ENCODE measurements at places on chromosomes 2 and 18. TPM values are rescaled to one million over a fixed set of nuclear protein-coding genes. Genes with fewer than 3 reads are reported as not detected.

DNA sequence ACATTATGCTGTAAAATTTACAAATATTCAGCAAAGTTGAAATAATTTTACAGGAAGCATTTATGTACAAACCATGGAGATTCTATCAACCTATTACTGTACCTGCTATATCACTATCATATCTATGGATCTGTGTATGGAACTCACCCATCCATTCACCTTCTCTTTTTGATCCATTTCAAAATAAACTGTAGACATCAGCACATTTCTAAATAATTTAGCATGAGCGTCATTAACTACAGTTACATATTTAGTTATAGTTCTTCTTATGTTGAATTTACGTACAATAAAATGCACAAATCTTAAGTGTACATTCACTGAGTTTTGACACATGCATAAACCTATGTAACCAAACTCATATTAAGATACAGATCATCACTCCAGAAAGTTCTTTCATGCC, 127.8 kb upstream of the BCL2L11 start:
- DNase-seq = no peak

DNA sequence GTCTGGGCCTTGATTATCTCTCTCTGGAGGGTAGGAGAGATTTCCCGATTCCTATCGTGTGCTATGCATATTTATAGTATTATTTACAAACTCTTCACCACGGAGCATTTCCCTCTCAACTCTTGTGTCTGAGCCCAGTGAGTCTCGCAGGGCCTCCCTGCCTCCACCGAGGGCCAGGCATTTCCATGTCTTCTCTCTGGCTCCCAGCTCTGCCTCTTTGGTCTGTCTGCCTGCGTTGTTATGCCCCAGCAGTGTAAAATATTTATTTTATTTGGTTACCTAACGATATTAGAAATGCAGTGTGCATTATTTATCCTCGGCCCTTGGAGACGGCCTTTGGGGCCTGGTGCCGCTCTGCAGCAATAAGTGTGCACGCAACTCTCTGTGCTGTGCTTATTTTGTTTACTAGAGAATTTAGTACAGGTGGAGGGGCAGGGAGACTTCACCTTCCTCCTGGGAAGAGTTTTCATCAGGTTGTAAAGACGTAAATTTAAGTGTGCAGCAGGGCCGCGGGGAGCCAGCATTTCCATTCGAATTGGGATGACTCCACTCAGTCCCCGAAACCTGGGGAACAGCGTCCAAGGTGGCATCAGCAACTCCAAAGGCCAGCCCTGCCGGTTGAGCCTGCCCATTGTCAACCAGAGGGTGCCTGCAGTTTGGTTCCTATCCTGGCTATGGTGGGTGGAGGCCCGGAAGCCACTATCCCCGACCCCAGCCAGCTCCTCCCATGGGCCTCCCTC, 100.2 kb downstream of the PTGR3 start:
- DNase-seq = no peak

The NT5DC4 gene
- not detected for total RNA-seq

DNA sequence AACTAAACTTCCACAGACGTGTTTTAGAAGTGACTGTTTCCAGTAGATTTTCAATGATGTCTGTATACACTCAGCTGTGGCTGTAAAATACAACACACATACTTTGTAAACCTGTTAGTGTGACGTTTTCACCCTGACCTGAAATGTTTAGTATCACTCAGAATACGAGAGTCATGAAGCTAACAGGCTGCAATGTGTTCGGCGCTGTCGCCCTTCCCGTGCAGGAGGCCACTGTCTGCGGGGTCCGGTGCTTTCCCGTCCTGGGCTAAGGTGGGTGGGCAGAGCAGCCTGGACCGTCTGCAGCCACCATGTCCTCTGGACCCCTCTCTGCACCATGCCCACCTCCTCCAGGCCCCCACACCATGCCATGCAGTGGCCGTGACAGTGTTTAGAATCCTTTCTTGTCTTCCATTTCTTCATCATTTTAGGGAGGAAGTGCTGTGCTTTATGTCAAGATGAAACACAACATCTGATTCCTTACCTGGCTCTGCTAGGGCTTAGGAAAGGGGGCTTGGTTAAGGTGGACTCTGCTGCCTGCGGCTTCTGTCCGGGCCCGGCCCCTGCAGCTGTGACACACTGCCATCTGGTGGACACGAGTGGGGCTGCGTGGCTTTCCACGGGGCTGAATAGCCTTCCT, 53.8 kb upstream of the RBM44 start:
- peak; percentile 59 for DNase-seq

DNA sequence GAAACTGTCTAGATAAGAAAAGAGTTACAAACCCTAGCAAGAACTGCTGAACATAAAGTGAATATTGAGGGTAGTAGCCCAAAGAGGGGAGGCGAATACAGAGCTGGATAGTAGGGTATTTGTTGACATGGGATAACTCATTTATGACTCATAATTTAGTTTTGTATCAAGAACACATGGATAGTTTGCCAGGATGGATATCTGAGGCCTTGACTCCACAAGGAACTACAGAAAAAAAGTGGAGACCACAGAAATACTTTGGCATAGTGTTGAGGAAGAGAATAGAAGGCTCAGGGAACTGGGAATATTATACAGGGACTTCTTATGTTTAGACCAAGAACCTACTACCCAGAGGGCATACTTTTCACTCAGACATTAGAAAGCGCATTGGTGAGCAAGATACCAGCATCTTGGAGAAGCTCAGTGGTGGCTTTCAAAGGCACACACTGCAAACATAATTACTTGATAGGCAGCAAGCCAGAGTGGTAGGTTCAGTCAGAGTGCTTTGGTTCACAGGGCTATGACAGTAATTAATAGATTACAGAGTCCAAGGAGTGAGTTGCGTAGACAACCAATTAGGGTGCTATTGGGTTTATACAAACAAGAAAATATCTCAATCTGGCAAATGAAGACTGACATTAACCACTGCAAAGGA, 51.9 kb upstream of the ZBTB7C start:
- no peak for DNase-seq

GRCh38 chr18:35512761-35513160, 15.0 kb upstream of the INO80C start:
- no peak for DNase-seq

GRCh38 chr18:31774477-31774785, 13.8 kb upstream of the SLC25A52 start:
- no peak for DNase-seq

DNA sequence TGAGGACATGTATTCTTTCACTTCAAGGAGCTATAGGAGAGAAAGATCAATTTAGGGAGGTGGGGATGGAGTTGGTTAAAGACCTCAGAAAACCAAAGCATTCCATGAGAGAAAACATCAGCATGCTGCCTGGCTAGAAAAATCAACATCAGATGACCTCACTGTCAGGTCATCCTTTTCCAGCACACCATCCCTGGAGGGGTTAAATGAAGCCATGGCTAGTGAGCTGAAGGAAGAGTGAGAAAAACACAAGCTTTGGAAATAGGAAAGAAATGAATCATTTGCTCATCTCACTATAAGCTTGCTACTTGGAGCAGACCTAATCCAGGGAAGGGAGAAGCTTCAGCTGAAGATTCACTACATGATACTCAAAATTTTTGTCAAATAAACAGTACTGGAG, 109.5 kb upstream of the ITGB6 start:
- DNase-seq = no peak

DNA sequence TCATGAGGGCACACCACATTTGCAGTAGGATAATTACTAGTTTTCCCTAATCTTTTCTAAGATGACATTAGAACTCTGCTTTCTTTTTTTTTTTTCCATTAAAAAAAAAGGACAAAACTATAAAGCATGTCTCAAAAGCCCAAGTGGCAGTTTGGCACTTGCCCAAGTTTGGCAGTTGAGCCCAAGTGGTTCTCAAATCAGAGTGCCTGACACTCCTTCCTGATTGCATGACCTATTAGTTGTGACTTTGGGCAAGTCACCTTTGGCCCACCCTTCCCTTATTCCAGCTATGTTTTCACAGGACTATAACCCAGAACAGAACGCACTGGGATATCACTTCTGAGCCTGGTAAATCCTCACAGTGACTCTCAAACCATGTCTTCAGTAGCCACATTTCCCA, 273.0 kb downstream of the CCDC85A start:
- no peak for DNase-seq

DNA sequence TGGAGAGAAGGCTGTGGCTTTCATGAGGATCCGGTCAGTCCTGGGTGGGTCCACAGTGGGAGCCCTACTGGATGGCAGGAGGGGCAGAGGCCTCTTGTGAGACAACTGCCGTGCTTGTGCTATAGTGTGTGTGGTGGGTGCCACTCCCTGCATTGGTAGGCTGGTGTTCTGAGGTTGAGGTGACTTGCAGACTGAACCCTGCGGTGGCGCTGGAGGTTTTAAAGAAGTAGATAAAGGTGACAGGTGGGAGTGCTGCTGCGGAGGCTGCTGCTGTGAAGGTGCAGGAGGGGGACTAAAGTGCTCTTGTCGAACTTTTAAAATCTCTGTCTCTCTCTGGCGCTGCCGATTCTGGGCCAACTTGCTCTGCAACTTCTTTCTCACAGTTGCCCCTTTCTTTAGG, 29.7 kb downstream of the INO80D start:
- no peak for DNase-seq

GRCh38 chr18:74430231-74430630, 26.9 kb downstream of the DIPK1C start:
- no peak for DNase-seq

DNA sequence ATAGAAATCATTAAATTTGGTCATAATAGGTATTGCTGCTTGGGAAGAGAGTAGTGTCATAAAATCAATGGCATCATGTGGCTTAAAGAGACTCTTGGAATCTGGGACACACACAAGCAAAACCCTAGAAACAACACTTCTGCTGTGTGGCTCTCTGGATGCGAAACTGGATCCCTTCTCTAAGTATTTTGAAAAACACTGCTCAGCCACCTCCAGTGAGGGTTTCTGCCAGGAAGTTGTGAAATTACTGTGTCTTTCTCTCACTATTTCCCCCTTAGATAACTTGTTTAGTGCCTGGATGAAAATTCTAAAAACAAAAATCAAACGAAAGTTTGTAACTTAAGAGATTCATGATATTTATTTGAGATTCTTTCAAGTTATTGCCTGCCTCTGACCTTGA, 163.8 kb downstream of the RHBDD1 start:
- no peak for DNase-seq

DNA sequence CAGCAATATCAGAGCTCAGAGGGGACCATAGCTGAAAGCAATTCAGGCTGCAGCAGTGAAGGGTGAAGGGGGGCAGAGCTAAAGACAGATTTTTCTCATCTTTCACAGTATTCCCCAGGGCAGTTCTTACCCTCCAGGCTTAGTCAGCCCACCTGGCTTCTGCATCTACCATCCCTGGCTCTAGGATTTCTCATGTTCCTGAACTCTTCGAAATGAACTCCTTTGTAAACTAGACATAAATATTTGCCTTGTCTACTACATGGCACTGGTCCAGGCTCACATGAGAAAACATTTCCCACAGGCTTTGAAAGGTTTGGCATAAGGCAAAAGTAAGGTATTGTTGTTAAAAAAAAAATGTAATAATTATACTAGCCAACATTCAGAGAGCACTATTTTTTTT, 23.6 kb upstream of the NEB start:
- DNase-seq = no peak

- no peak for DNase-seq
Measured at GRCh38 chr2:23912054-23912453, 14.9 kb downstream of the ATAD2B start.

DNA sequence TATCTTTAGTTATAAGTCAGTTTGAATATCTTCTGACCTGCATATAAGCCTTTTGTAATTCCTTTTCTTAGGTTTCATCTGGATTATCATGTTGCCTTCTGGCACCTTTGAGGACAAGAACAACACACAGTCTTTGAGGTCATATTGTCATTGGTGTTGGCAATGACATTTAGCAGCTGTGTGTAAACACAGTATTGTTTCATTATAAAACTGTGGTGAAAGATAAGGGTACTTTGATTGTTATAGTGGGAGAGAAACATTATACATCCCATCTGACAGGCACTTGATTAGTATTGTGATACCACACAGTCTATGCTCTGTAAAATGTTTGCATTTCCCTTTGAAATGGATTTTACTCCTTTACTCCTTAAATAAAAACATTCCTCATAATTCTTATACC, 313.5 kb downstream of the RPRM start:
- no peak for DNase-seq

DNA sequence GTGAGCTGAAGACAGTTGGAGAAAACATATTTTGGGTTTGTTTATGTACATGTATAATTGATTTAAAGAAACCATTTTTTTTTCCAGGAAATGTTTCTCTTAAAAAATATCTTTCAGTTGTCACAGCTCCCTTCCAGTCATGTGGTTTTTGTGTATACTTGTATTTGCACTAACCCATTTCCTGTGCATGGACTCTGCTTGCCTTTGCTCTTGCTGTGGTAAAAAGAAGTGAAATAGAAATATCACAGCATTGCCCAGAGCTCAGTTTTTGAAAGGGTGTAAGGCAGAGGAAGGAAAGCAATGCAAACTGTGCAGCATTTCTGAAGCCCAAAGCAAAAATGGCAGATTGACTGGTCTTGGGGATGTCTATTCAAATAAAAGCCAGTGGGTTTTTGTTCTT, 10.4 kb upstream of the DOCK10 start:
- DNase-seq = no peak

DNA sequence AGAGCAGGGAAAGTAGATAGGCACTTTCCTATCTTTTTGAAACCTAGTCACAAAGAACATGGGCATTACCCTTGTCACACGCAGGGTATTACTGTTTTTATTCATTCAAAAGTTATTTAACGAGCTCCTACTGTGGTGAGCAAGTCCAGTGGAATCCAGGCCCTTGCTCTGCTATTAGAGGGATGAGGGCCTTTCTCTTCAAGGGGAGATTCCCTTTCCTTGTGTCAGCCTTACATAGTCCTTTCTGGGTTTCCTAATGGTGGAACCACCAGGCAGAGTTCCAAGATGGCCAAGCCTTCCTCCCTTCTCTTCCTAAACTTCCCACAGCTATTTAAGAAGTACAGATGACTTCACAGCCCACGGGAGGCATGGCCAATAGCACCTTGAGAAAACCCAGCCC, 64.6 kb downstream of the SPTBN1 start:
- DNase-seq = no peak

The CIDEA gene
- 11.1 TPM for total RNA-seq

DNA sequence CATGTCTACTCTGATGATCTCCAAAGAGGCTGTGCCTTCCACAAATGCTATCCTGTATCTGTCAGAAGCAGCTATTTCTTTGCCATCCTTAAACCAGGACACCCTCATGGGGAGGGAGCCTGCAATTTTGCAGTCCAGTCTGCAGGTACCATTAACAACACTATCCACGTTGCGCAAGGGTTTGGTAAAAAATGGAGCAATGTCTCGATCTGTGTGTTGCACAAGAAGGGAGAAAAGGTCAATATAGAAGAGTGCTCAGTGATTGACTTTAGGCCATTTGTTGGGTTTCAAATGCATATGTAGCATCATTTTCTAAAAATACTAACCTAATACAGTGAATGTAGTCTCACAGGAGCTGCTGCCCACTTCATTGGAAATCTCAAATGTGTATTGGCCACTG, 74.3 kb downstream of the TTN start:
- DNase-seq = no peak

The STPG4 gene
- not detected for total RNA-seq

GRCh38 chr2:206981739-206982340, 42.5 kb downstream of the CPO start:
- DNase-seq = peak; percentile 85

GRCh38 chr18:63438181-63438580, 15.9 kb upstream of the VPS4B start:
- no peak for DNase-seq

The KRTCAP3 gene
- 2.5 TPM for total RNA-seq
